ENCODE measurements at places on chromosomes 13 and 19.

- no peak for DNase-seq
Observed at GRCh38 chr13:114102521-114103288, 29.7 kb downstream of the RASA3 start.

GRCh38 chr13:99227909-99228688, 27.4 kb downstream of the UBAC2 start:
- DNase-seq: no peak

DNA sequence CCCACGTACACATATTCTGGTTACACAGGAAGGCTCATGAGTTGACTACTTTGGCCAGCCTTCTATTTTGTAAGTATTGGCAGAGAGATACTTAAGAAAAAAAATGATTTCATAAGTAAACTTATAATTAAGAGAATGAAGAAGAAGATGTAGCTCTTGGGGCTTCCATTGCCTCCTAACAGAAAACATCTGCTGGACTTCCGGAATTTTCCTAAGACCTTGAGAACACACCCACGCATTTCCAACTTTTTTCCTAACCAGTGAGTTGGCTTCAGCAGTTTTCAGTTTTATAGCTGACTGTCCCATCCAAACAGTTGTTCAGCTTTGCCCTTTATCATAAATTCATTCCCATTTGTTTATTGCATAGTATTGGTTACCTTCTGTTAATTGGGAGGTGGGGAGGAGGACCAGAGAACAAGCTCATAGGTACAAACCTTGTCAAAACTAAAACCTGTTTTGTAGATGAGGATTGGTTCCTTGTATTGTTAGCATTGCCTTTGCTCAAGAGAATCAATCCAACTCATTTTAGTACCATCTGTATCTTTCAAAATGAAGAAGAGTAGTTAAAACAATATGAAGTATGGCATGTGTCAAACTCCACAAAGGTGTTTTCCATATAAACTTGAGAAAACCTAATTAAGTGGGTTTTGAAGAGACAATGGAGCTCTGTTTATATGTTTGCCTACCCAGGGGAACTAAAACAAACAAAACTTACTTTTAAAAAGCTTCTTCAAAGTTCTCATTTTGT, 93.9 kb downstream of the COL4A2 start:
- no peak for DNase-seq

DNA sequence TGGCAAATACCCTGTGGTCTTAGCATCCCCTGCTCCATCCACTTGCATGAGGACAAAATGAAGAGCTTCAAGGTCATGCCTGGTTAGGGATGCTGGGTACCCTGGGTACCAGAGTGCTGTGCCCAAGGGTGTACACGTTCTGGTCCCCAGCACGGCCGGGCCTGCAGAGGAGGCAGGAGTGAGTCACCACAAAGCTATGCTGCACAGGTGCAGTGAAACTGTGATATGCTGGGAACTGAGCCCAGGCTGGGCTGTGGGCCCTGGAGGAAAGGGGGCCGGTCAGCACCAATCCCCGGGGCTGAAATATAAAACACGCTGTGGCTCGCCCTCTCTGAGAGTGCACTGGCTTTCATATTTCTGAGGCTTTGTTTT, 95.1 kb downstream of the TSHZ3 start:
- no peak for DNase-seq

DNA sequence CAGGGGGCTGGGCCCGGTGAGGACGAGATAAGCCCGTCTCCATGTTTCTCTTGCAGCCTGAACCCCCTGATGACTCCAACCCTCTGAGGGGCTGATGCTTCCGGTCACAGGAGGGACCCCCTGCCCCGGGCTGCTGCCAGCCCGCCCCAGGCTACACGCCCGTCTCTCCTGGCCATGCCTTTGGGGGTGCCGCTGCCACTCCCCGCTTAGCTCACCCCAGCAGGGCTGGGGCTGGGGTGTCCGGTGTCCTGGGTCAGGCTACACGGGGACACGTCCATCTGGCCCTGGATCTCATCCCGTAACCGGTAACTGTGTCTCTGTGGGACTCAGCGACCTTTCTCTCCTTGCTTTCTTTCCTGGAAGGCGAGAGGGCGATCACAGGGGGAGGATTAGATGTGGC, 40.8 kb downstream of the GADD45B start:
- no peak for DNase-seq

DNA sequence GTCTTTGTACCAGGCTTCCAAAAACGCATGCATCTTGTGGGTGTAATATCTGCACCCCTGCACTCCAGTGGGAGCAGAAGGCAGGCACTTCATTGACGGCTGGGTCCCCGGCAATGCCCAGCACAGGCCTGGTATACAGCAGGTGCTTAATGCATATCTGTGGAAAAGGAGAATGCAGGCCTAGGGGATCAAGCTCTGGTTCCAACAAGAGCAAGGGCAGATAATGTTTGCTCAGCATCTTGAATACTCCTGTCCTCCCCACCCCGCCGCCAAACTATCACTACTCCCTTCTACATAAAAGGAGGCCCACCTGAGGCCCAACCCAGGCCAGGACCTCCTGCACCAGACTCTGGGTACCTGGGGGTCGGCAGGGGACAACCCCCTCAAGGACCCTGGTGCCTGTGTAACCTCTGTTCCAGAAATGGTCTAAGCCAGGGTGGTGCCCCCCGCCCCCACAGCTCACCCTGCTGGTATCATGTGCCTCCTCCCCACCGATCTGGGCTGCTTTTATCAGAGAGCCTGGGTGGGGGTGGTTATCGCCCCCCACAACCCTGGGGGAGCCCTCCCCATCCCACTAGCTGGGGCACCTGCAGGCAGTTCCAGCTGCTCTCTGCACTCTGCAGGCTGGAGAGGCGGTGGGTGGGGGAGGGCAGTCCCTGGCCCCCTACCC, 4.8 kb downstream of the KLF16 start:
- no peak for DNase-seq

GRCh38 chr13:33264620-33264978, 21.0 kb downstream of the STARD13 start:
- no peak for DNase-seq

DNA sequence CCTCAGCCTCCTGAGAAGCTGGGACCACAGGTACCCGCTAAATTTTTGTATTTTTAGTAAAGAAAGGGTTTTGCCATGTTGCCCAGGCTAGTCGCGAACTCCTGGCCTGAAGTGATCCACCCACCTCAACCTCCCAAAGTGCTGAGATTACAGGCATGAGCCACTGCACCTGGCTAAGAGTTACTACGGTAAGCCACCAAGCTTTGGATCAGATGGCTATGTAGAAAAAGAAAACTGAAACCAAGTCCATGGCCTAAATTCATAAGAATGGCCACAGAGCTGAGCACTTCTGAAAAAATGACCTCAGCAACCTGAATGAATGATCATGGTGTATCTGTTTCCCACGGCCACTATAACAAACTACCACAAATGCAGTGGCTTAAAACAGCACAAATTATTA, 9.4 kb downstream of the OPA3 start:
- DNase-seq: no peak

DNA sequence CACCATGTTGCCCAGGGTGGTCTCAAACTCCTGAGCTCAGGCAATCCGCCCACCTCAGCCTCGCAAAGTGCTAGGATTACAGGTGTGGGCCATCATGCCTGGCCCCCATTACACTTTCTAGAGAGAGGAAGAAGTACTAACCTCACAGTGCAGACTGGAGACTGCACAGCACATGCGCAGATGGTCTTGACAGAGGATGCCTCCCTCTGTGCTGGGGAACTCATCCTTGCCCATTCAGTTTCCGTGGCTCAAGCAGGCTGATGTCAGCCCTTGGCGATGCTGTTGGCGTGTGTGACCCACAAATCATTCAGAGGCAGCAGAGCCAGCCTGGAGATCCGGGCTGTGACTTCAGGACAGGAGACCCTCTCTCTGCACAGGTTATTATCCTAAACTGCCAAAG, 14.6 kb upstream of the FFAR2 start:
- DNase-seq: no peak

DNA sequence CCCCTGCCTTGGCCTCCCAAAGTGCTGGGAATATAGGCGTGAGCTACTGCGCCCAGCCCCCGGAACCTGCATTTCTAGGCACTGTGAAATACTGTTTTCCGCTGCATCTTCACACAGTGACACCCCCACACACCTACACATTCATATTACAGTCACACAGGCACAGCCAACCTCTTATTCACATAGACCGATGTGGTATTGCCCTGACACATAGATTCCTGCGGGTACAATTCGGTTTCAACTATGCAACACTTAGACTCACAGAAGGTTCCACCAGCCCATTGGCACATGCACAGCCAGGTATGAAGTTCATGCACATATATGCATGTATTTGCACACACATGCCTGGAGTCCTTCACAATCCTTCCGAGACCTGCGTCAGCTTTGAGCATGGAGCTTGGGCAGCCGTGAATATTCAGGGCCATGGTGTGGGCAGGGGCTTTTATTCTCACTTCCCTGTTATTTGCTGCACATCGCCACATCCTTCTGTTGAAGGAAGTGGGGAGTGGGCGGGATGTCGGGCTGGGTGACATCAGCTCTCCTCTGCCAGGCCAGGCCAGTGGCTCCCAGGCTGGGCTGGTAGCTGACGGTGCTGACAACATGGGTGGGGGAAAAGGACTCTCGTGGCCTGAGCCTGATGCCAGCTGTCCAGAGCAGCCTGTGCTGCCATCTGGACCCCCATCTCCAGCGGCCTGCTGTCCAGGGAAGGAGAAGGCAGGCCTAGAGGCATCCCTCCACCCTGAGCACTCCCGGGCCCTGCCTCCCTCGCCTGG, 5.4 kb upstream of the CDC37 start:
- DNase-seq: peak; percentile 70

GRCh38 chr19:51372021-51372648, 319 bp downstream of the NKG7 start:
- DNase-seq: no peak

All from CD4-positive, alpha-beta T cell treated with Interferon alpha-2 for 1 hour (primary cell).